ENCODE measurements at places on chromosomes 7 and 10. TPM values are rescaled to one million over a fixed set of nuclear protein-coding genes. Genes with fewer than 3 reads are reported as not detected.
A peak's percentile ranks its signal among the peaks of the same experiment; 100 is the strongest.

- H3K4me3 ChIP-seq: peak overlapping the region; percentile 98
- no peaks in the 10 kb centered on the region for H3K36me3 ChIP-seq
- no peaks in the 10 kb centered on the region for H3K27me3 ChIP-seq
- DNase-seq: peak; percentile 8
- H3K27ac ChIP-seq: peak overlapping the region; percentile 87
- H3K4me1 ChIP-seq: peaks cover 66% of the 10 kb centered on the region
Measured at GRCh38 chr10:119208553-119208940, 1.2 kb downstream of the GRK5 start.

Gene ADAM12
- total RNA-seq: 3.8 TPM

- H3K36me3 ChIP-seq: no peaks in the 10 kb centered on the region
- DNase-seq: no peak
- H3K27ac ChIP-seq: no peak overlapping the region
- no peak overlapping the region for H3K4me3 ChIP-seq
- no peaks in the 10 kb centered on the region for H3K27me3 ChIP-seq
- peaks cover 5% of the 10 kb centered on the region for H3K4me1 ChIP-seq
Measured at GRCh38 chr7:2251841-2252771, 10.1 kb downstream of the NUDT1 start.

DNA sequence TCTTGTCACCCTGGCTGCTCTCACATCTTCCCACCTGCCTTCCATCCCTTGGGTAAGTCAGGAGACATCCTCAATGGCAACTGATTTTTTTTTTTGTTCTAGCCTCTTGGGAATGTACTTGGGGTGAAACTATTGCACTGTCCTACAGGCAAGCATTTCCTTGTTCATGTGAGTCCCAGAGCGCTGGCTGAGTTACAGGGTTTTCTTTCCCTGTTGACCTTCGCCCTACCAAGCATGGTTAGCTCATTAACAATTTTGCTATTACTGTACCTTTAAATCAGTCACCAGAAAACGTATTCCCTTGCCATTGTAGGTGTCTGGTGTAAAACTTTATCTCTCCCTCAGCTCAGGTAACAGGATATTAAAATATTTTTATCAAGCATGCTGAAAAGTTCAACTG is 98.9 kb downstream of the PRLHR start:
- no peak for DNase-seq
- H3K36me3 ChIP-seq: no peaks in the 10 kb centered on the region
- H3K4me3 ChIP-seq: no peak overlapping the region
- H3K27me3 ChIP-seq: peaks cover 7% of the 10 kb centered on the region
- no peak overlapping the region for H3K27ac ChIP-seq
- H3K4me1 ChIP-seq: no peaks in the 10 kb centered on the region

Gene PAX4
- not detected for total RNA-seq
